Left ventricle myocardium superior (tissue), 1 donor: ENCODE measurements at places on chromosomes 1 and 21. TPM values are rescaled to one million over a fixed set of nuclear protein-coding genes. Genes with fewer than 3 reads are reported as not detected.

DNA sequence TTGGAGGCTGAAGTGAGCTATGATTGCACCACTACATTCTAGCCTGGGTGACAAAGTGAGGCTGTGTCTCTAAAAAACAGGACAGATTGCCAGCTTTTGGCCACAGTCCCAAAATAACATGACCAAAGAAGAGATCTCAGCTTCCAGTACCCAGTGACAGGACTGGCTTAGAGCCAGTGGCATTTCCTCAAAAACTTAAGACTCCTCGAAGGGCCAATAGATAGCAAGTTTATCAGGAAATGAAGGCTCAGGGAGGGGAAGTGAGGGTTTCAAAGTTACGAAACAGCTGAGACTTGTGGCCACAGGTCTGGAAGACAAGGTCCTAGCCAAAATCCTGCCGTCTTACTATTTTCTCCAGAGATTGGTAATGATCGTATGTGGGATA, 6.3 kb upstream of the TMEM39B start:
- no peak for DNase-seq

The BACE2 gene
- total RNA-seq: 12.7 TPM

- no peak for DNase-seq
These were observed 119.4 kb upstream of the VANGL1 start for GRCh38 chr1:115522386-115522785.

The STIL gene
- total RNA-seq: 0.42 TPM

DNA sequence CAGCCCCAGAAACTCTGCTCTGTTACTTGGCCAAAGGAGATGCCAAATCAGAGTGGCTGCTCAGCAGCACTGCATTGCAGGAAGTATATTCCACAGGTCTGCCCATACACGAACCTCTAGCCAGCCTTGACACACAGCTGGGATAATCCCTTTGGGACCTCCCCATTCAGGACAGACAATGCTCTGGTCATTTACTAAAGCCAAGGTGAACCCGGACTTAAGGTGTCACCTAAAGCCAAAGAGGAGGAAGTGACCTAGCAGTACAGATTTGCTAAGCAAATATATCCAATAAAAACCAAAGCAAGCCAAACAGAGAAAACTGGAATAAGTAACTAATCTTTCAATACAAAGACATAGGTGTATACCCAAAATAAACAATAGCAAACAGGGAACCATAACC, 27.7 kb downstream of the COPA start:
- no peak for DNase-seq

DNA sequence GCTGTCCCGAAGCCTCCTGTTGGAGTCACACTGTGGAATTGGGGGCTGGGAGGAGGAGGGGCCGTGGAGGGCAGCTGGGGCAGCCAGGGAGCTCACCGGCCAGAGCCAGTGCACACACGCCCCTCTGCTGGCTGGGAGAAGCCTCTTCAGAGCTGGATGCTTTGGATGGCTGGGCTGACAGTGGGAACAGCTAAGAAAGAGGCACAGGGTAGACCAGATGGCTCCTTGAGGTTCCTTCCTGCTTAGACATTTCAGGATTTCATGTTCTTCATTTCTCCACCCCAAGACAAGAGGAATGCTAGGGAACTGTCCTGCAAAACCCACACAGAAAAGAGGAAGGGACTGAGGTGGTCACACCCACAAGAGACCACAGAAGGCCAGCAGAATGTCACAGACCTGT, 254.8 kb upstream of the VAMP3 start:
- peak; percentile 58 for DNase-seq

- DNase-seq: no peak
These were observed 12.0 kb downstream of the DHCR24 start for GRCh38 chr1:54875000-54875399.

GRCh38 chr1:222691016-222691415, 21.3 kb downstream of the AIDA start:
- no peak for DNase-seq

DNA sequence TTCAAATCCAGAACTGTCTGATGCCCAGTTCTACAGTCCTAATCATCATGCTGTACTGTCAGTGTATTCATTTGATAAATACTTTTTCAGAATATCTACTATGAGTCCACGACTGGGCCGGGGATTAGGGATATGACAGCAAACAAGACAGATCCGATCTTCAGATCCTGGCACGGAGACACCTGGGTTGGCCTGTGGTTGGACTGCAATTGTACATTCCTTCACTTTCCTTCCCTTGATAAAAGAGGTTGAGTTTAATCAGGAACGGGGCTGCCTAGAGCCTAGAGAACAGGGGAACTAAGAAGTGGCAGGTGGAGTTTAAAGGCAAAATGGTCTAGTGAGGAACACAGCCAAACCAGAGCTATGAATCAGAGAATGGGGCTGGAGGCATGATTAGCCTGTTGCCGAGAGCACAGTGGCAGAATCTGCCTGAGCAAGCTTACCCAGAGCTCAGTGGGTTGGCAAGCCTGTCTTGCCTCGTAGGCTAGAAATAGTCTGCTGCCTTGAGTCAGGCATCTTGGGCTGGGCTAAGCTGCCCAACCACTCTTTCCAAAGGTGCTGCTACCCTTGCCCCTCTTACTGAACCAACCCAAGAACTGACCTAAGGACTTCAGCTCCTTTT, 38.1 kb upstream of the PTCH2 start:
- DNase-seq: no peak

The RAP1GAP gene
- 3.4 TPM for total RNA-seq

The OPRD1 gene
- not detected for total RNA-seq
